ENCODE measurements at places on chromosomes 1 and 21.

GRCh38 chr1:153402226-153402625 is 11.4 kb upstream of the S100A8 start:
- no peak for DNase-seq

DNA sequence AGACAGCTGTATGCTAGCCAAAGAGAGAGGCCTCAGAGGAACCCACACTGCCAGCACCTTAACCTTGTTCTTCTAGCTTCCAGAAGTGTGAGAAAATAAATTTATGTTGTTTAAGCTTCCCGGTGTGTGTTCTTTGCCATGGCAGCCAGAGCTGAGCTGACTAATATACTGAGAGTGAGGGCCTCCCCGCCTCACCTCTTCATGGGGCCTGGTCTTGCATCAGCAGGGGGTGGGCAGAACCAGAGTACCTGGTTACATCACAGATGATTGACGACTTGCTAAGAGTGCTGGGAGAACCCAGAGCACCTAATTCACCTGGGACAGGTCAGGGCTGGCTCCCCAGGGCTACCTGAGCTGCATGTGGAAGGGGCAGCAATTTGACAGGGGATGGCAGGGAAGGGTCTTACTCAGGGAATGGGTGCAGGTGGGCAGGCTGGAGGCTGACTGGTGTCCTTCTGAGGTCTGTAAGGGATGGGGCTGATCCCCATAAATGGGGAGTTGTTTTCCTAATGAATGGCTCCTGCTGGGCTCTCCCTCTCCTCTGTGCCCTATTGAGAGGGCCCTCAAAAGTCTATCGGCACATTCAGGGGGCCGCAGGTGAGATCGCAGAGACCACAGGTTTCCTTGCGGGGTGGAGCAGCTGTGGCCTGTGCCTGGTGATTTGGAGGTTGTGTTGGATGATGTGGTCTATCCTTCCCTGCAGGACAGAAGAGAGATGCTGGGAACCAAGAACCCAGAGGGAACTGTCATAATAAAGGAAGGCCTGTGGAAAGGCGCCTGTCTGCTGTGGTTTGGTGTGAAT is 60.6 kb upstream of the ETV3 start:
- DNase-seq, result no peak

DNA sequence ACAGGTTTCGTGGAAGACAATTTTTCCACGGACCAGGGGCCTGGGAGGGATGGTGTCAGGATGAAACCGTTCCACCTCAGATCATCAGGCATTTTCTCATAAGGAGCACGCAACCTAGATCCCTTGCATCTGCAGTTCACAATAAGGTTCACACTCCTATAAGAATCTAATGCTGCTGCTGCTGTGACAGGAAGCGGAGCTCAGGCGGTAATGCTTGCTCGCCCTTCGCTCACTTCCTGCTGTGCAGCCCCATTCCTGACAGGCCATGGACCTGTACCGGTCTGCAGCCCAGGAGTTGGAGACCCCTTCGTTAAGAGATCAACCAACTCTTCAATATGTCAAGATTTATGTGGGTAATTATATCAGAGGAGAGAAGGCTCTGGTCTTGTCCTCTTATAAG is 3.3 kb upstream of the DHX9 start:
- DNase-seq, result no peak

DNA sequence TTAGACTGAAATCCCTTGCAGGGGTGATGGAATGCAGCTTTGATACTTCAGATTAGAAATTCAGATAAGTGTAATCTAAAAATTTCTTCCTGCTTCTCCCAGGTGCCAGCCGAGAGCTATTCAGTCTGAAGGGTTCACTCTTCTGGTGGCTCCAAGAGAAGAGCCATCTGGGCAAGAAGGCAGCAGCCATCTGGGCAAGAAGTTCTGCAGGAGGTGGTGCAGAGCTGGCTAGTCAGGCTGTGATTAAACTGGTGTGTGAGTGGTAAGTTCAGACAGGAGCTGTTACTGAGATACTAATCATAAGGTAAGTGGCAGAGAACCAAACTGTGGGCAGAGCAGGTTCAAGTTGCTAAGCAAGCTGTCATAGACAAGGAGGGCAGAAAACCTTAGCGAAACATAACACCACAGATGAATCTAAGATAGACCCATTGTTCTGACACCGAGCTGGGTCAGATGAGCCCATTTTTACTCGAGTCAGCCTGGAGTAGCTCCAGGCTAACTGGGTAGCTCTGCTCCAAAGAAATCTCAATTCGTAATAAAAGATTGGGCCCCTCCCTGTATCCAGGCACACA is 14.4 kb upstream of the TP53BP2 start:
- peak; percentile 79 for DNase-seq

GRCh38 chr1:82632155-82632554 is 831.4 kb downstream of the ADGRL2 start:
- DNase-seq, result no peak

- DNase-seq, result no peak
Measured at GRCh38 chr21:45741691-45742090, 98.2 kb downstream of the PCBP3 start.

GRCh38 chr1:224733027-224733911 is 117.2 kb downstream of the CNIH3 start:
- DNase-seq, result peak; percentile 68

DNA sequence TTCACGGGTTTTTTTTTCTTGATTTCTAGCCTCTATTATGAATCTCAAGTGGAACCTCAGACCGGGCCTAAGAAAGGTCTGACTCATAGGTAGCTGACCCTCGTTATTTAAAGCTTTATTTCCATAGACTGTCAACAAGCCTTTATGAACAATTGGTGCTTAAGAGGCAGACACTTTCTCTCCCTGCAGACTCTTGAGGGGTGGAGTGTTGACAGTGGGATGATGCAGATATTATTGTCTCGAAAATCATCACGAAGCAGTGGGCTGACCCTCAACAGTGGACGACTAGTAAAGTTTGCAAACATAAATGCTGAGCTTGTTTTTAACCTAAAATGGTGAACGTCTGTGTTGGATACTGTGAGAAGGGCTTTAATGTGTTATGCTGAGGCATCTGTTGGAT is 1.8 kb downstream of the SFT2D2 start:
- no peak for DNase-seq

DNA sequence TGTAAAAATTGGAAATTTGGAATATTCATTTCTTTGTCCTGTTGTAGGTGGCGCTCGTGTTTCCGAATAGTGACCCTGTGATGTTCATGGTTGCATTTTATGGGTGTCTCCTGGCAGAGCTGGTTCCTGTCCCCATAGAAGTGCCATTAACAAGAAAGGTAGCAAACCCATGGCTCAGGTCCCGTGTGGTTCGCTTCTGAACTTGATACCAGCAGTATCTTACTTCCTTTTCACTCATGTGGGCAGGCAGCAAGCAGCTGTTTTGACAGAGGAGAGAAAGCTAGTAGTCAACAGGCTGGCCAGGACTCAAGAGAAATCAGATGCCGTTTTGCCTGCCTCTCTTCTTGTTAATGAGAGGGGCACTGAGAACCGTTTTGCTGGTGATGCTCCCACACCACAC is 72.8 kb downstream of the S100B start:
- no peak for DNase-seq

GRCh38 chr1:63223426-63223825 is 98.9 kb upstream of the FOXD3 start:
- DNase-seq, result no peak

DNA sequence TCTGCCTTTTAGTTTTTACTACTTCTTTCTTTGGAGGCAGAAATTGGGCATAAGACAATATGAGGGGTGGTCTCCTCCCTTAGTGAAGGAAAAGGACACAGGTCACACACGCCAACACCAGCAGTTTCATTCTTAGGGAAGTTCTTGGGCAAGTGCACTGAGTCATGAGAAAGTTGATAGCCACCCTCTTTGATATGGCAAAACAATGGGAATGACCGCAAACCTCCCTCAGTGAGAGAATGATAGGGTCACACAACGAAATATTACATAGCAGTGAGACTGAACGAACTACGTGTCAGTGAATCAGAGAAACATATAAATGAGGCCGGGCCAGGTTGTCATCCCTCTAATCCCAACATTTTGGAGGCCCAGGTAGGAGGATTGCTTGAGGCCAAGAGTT is 20.0 kb downstream of the IL6R start:
- DNase-seq, result no peak

DNA sequence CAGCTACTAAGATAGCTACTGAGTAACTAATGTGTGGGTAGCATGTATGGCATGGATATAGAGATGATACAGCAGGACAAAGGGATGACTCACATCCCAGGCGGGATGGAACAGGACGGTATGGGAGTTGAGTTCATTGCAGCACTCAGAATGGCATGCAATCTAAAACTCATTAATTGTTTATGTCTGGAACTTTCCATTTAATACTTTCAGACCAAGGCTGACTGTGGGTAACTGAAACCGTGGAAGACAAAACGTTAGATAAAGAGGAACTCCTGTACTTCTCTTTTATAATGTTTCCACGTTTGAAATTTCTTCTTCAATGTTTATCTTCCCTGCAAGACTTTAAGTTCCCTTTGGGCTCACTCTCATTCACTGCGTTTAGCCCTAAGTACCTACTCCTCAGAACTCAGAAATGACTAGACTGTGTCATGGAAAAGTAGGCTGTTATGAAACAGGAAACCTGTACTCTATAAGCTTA is 151.9 kb downstream of the MAGI3 start:
- no peak for DNase-seq

DNA sequence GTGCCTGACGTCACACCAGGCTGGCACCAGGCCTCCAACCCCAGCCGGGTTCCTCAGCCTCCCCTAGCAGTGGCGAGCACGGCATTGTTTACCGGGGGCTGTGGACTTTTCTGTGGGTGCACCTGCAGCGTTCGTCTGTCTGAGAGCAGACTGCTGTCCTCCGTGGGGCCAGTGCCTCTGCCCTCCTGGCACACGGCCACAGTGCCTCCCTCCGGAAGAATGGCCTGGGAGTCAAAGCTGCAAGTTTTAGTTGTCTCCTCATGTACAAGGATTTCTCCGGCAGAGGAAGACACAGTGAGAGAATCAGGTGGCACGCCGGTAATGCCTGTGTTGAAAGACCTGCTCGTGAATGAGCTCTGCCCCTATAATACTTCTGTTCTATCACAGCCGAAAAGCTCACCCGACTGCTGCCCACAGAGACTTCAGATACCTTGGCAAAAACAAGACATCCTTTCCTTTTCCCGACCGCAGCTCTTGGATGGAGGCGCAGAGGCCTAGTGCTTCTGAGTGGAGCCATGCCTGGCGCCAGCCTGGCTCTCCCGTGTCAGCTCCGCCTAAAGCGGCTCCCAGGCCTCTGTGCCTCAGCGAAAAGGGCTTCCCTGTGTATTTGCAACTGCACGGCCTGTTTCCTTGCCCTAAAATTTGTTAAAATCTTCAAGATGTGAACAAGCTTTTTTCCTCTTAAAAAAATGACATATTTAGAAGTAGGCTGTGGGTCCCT is 71.4 kb downstream of the AGPAT3 start:
- no peak for DNase-seq

- no peak for DNase-seq
Measured at GRCh38 chr1:90715309-90715708, 1.8 kb downstream of the BARHL2 start.

DNA sequence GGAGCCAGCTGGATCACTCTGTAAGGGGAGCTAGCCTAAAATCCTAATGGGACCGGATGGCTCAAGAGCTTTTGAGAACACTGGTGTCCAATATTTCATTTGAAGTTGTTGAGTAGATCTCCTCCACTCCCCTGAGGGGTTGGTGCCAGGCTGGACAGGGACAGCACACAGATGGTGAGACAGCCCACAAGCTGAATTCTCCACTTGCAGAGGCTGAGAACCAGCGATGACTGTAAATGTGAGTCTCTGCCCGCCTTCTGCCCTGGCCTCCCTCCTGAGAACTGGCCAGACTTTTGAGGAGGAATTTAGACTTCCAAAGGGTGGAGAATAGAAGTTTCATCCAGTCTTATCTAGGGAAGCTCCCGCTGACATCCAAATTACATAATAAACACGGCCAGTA is 20.5 kb upstream of the COQ8A start:
- DNase-seq, result no peak

DNA sequence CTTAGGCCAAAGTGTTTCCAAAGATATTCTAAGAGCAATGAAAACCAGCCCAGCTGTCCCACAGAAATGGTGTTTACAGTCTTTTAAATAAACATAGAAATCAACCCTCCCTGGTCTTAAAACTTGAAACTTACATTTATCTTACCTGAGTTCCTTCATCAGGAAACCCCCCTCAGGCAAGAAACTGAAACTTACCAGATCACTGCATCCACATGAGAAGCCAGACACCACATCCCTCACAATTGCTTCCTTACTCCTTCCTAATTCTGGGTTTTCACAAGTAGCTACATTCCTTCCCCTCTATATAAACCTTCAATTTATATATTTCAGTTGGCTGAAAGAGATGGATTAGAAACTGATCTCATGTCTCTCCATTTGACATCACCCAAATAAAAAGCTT is 563.0 kb upstream of the CHRM3 start:
- DNase-seq, result no peak

DNA sequence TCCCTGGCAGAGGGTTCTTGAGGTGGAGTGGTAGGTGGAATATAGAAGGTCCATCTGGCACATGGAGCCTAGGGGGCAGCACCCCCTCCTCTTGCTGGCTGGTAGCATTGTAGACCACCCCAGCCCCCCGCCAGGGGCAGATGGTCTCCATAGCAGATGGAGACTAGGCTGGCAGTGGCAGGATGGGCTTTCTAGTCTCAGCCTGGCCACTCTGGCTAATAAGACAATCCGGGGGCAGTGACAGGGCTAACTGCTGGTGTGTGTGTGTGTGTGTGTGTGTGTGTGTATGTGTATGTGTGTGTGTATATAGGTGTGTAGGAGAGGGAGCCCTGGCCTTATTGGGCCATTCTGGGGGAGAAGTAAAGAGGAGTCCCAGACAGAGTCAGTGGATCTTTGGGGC is 16.1 kb downstream of the UTP11 start:
- peak; percentile 96 for DNase-seq

DNA sequence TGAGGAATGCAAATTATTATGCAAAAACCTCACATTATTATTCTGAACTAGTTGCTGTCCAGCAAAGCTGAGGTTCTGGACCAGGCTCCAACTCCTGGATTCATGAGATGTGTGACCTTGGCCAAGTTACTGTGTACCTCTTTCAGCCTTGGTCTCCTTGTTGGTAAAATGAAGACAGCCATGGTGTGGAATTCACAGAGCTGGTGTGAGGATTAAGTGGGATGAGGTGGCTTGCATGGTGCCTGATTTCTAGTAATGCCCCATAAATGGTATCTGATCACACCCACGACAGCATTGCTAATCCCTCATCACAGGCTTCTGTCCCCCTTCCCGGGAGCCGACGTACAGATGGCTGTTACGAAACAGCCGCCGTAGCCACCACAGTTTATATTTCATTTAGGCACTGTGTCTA is 59.6 kb downstream of the PGBD5 start:
- DNase-seq, result peak; percentile 71

- no peak for DNase-seq
Measured at GRCh38 chr21:44017601-44018000, 5.5 kb downstream of the TRAPPC10 start.

- no peak for DNase-seq
Measured at GRCh38 chr1:247574236-247574635, 13.9 kb upstream of the OR2G2 start.

GRCh38 chr1:36834586-36834985 is 199.7 kb downstream of the GRIK3 start:
- no peak for DNase-seq

- DNase-seq, result no peak
Measured at GRCh38 chr1:2516946-2517345, 9.4 kb downstream of the PANK4 start.

Data from NCI-H524 (cell line).